Substantia nigra (tissue), 51 donors: ENCODE measurements at places on chromosomes 2 and 18.

DNA sequence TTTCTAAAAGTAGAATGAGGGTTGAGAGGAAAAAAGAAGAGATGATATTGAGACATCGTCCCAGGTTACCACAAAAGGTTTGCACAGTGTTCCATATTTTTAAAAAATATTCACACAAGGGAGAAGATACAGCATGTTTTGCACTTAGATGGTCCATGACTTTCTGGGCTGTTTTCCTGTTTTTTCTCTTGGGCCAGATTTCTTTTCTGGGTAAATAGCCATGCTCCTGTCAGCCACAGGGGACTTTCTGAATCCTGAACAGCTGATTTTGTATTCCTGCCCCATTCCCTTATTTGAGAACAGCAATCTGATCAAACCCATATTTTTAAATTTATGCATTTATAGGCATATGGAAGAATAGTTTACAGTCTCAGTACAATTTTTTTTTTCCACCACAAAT is 185.9 kb upstream of the NRP2 start:
- no peak for DNase-seq

- no peak for DNase-seq
These were observed 79.2 kb upstream of the IL1R2 start for GRCh38 chr2:101912545-101912944.

DNA sequence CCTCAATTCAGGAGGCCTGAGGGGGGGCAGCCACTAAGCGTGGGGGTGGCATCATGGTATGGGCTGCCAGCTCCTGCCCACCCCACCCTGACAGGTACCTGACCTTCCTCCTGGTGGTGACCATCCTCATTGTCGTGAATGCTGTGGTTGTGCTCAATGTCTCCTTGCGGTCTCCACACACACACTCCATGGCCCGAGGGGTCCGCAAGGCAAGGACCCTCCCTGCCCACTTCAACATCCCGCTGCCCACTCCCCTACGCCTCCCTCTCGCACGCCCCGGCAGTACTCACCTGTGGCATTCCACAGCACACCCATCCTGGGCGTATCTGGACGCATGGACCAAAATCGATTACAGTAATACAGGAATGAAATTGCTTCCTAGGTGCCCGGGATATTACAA is 4.0 kb downstream of the CHRNG start:
- no peak for DNase-seq

GRCh38 chr2:147923846-147924245 is 79.0 kb downstream of the ACVR2A start:
- DNase-seq, result no peak

- no peak for DNase-seq
These were observed 21.7 kb upstream of the ITGA6 start for GRCh38 chr2:172405673-172406072.
